ENCODE measurements at places on chromosomes 3 and 15.

DNA sequence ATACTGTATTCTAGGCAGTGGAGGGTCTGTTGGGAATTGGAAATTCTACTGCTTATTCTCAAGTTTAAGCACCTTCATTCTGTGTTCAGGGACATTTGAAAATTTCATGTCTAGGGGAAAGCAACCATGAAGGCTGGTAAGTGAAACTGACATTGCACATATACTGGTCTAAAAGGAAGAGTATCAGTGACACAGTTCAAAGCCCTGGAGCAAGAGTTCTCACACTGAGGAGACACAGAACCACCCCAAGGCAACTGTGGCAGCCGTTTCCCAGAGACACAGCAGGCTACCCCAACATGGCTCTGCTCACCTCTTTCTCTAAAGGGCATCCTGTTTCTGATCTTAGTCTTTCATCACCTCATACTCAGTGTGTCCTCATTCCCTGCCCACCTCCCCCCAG, 67.5 kb downstream of the KCNMB2 start:
- no peak for DNase-seq

DNA sequence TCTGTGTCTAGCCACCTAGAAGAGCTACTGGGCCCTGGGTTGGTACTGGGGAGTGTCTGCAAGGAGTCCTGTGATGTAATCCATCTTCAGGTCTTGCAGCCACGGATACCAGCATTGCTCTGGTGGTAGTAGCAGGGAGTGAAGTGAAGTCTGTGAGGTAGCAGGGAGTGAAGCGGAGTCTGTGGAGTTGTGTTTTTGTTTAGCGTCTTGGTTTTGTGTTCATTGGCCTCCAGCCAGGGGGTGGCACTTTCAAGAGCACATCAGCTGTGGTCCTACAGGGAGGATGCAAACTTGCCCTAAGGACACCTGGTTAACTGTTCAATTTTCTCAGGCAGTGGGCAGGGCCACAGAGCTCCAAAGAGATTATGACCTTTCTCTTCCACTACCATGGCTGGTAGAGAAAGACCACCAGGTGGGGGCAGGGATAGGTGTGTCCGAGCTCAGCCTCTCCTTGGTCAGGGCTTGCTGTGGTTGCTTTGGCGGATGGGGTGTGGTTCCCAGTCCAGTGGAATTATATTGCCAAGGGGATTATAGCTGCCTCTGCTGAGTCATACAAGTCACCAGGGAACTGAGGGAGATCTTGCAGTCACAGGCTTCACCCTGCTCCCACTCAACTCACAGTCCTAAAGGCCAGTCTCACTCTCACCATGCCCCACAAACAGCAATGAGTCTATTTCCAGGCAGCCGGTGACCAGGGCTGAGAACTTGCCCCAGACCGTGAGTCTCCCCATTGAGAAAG, 424.7 kb downstream of the ZBBX start:
- DNase-seq = no peak

DNA sequence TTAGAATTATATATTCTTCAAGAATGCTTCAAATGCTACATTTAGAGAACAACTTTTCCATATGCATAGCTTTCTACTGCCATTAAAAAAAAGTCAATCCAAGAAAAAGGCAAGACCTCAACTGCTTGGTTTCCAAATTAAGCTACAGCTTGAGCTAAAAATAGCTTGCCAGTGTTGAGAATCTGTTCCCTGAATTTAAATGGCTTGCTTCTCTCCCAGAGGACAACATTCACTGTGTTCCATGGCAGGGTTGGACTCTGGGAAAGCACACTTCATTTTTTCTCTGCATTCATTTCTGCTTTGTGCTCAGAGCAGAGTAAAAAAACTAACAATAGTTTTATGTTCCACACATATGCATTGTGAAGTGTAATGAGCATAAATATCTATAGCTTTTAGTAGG, 50.3 kb upstream of the ACTL6A start:
- no peak for DNase-seq

DNA sequence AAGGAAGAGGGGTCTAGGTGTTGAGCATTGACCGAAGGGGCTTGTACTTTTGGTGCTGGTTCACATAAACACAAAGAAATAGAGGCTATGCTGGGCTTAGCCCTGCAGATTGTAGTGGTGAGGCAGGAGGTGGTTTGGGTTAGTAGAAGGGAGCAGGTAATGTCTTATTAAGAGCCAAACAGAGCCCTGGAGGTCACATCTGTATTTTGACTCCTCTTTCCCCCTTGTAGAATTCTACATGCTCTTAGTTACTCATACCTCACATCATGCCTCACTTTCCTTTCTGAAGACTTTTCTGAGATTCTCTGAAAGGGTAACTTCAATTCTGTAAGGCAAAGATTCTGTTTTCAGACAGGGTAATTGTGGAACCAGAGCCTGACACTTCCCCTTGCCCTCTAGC, 16.1 kb upstream of the ZNF80 start:
- no peak for DNase-seq

DNA sequence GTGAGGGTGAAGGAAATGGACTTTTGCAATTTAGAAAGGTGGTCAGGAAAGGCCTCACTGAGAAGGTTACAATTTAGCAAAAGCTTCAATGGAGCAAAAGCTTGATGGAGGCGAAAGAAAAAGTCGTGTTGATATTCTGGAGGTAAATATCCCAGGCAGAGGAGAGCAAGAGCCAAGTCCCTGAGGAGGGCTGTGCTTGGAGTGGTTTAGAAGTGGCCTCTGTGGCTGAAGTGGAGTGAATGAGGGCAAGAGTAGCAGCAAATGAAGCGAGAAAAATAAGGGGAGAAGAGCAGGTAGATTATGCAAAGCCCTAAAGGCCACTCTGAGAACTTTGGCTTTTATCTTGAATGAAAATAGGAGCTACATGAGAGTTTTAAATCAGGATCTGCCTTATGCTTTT, 54.1 kb downstream of the GUCA1C start:
- no peak for DNase-seq

- no peak for DNase-seq
These were observed 57.3 kb downstream of the ACAP2 start for GRCh38 chr3:195385526-195385925.

DNA sequence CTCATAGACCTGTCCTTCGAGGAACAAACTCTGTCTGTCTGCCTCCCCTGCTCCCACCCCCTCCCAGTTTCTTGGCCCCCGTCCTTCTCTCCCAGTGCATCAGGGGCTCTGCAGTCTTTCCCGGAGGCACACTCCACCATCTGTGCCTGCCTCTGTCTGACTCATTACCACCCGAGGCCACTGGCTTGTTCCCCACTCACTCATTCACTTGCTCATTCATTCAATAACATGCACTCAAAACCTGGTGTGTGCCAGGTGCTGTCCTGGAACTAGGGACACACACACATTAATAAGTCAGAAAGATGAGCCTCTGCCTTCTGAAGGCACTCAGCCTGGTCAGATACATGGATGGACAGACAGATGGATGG, 12.4 kb downstream of the AMIGO3 start:
- no peak for DNase-seq

DNA sequence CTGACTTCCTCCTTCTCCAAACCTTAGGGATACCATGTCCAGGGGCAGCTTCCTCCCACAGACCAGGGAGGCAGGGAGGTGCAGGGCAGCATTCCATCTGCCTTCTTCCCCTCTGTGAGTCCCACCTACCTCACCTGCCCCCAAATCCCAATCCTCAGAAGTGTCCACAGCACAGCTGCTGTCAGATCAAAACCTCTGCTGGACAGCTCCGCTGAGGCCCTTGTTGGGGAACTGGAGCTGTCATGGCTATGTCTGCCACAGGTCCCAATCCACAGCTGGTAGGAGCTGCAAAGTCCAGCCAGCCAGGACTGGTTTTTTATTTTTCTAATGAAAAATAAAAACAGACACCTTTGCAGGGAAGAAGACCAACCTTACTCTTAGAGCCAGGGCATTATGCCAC, 40.7 kb upstream of the TBC1D21 start:
- no peak for DNase-seq

DNA sequence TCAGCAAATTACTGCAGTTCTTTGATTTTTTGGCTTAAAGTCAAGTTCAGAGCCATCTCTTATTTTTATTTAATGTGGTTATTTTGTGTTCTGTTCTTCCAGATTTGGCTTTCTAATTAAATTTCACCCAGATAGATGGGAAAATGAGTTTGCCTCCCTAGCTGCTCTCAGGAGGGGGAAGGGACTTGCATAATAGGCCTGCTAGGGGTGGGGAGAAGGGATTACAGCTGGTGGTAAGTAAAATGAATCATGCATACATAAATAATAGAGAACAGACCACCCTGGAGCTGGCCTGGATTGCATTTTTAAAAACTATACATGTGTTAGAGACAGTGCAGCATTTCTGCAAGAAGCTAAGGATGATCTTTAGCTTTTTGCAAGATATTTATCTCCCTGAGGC, 3.9 kb upstream of the PXYLP1 start:
- DNase-seq = no peak

DNA sequence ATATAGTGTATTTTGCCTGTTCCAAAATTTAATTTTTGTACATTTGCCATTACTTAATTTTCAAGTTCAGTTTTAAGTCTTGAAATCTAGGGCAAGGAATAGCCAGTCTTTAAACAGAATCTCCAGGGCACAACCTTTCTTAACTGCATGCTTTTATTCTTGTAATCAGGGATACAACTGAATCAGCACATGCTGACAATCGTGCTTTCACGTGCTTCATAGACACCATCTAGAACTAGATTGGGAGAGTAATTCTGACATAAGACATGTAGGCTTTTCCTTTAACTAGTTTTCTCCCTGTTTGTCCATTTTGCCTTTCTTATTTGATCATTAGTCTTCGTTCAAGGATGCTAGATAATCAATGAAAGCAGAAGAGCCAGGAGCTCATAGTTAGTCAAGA, 650.4 kb upstream of the CADM2 start:
- no peak for DNase-seq

DNA sequence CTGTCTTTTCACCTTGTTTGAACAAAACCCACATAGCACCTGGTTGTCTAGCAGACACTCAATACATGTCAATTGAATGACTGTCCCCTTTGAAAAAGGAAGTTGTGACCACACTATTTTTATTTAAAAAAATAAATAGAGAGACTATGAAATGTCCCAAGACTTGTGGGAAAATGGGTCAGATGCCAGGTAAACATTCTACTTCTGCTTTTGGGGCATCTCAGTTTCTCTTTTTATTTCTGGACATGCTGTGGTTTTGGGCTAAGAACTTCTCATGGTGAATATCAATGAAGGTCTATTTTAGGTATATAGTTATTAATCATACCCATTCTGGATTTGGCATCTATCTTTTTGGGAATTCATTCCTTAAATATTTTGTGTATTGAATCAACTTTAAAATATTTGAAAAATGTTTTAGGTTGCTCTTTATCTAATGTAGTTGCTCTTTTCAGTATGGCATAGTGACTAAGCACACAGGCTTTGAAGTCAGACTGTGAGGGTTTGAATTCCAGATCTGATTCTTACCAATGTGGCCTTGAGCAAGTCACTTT, 4.4 kb downstream of the TMEM45A start:
- no peak for DNase-seq

- no peak for DNase-seq
These were observed 4.2 kb downstream of the BCL2A1 start for GRCh38 chr15:79966634-79967297.

DNA sequence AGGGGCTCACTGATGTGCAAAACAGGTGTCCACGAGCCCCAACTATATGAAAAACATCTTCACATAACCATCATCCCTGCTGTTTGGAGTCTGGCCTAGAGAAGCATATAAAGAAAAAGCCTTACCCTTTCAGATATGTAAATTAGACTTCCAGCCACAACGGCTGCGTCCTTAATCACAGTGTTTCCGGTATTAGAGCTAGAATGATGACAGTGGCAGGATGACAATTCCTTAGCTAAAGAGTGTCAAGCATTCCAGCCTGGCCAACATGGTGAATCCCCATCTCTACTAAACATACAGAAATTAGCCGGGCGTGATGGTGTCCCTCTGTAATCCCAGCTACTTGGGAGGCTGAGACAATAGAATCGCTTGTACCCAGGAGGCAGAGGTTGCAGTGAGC, 19.5 kb upstream of the SAMD7 start:
- no peak for DNase-seq

- DNase-seq = no peak
These were observed 54.0 kb upstream of the UMPS start for GRCh38 chr3:124676236-124676635.

DNA sequence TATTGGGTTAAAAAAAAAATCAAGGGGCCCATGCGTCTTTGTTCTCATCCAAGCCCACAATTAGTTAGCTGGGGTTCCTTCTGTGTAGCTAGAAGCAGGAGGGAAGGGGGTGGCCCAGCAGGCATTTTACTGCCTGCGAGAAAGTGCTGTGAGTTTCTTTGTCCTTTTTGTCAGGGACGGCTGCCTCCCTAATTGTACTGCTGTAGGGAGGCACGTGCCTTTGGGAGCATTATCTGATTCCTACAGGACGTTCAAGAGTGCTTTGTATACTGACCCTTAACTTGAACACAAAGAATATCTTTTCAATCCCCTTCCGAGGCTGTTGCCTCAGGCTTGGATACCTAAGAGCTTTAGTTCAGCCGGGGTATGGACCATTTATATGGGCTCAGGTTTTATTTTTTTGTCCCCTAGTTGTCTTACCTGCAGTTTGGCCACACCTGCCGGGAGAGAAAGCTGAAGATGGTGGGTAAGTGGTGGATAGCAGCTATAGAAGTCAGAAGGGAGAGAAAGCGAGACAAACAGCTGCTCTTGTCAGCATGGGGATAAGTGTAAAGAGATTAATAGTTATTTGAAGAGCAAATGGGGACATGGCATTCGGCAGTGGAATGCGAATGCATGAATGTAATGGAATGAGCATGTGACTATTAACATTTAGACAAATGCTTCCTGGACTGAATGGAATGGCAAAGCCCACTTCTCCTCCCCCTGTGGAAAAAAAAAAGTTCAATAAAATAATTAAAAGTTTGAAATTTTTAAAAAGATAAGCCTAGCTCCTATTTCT, 175.2 kb downstream of the TP63 start:
- DNase-seq = no peak

- no peak for DNase-seq
These were observed 99.8 kb upstream of the NR2F2 start for GRCh38 chr15:96230526-96231181.

- DNase-seq = no peak
These were observed 8.4 kb upstream of the RTP1 start for GRCh38 chr3:187188931-187189330.

GRCh38 chr15:87675271-87675670, 581.3 kb downstream of the NTRK3 start:
- DNase-seq = no peak

DNA sequence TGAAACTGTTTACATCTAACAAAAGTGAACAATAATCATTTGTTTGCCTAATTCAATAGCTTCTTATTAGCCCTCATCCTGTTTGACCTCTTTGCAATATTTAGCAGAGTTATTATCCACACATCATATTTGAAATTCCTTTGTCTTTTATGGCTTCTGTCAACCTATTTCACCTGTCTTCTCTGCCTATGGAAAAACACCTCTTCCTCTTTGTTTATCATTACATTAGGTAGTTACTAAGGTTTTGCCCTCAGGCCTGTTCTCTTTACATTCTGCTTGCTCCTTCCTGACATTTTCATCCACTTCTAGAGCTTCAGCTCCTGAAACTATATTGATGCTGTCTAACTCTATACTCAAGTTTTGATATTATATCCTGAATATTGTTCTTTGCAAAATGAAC, 183.0 kb downstream of the SUCNR1 start:
- no peak for DNase-seq

- no peak for DNase-seq
These were observed 355.1 kb downstream of the CLSTN2 start for GRCh38 chr3:140290105-140290504.

Measured in amygdala (tissue), 56 donors.